A549 treated with AZD2906 at 1 μM for 4 hours (cell line): ENCODE measurements at places on chromosomes 2 and 18. TPM values are rescaled to one million over a fixed set of nuclear protein-coding genes. Genes with fewer than 3 reads are reported as not detected.

Gene SLC9A2
- 2.9 to 3.0 TPM (median 3.0 TPM) in 5 replicates for total RNA-seq

Gene CRACDL
- total RNA-seq: 3.4 to 4.6 TPM (median 3.7 TPM) in 5 replicates

Gene ACMSD
- not detected in 5 replicates for total RNA-seq

Gene LOXL3
- total RNA-seq: 0.31 to 0.60 TPM (median 0.49 TPM) in 5 replicates

Gene FBXO41
- 4.4 to 5.3 TPM (median 4.7 TPM) in 5 replicates for total RNA-seq

Gene STARD6
- total RNA-seq: not detected in 5 replicates
